ENCODE measurements at places on chromosomes 6 and 20.
A peak's percentile ranks its signal among the peaks of the same experiment; 100 is the strongest.

DNA sequence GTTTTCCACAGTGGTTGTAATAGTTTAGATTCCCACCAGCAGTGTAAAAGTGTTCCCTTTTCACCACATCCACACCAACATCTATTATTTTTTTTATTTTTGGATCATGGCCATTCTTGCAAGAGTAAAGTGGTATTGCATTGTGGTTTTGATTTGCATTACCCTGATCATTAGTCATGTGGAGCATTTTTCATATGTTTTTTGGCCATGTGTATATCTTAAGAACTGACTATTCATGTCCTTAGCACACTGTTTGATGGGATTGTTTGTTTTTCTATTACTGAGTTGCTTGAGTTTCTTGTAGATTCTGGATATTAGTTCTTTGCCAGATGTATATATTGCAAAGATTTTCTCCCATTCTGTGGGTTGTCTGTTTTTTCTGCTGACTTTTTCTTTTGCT lies 820.1 kb downstream of the TENT5A start:
- ATAC-seq = no peak

GRCh38 chr6:146106532-146106931 lies 77.7 kb downstream of the GRM1 start:
- no peak for ATAC-seq

- ATAC-seq = peak; percentile 13
Observed at GRCh38 chr6:41199552-41200246, 1.2 kb downstream of the TREML2 start.

- peak; percentile 35 for ATAC-seq
Observed at GRCh38 chr6:152529369-152529768, 107.8 kb downstream of the SYNE1 start.

DNA sequence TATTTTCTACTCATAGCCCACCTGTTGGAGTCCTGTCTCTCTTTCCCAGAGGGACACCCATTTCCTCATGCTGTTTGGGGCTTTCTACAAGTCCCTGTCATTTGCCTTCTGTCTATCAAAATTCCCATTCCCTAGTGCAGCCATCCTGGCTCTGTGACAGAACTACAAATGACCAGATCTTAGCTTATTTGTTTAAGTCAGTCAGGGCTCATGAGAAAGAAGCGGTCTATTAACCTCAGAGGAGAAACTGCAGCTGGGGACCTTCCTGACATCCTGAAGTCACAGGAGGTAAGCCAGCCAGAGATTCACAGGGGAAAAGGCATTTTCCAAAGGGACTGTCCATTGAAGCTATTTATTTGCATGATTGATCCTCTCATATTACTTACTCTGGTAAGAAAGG lies 1.7 kb upstream of the COL9A1 start:
- ATAC-seq = no peak

DNA sequence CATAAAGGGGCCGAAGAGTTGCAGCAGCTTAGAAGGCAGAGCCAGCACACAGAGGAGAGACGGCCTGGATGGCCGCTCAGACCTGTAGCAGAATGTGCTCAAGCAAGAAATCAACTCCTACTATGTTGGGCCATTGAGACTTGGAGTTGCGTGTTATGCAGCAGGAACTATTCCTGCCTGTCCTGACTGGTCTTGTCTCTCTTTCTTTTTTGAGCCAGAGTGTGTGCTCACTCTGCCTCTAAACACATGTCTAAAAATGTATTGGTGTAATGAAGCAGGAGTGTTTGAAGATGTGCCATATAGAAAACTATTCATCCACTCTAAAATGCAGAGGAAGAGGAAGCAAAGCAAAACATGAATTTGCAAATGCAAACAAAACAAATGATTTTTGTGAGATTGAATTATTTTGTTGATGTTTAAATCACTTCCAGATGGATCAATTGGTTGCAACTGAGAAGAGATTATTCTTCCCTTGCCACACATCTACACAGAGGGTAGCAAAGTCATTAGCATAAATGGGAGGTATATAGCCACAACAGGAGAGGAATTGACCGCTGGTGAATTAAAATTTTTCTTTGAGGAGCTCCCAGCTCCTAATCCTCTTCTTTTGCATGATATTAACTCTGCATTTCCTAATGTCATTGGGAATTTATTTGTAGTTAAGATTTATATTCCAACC lies 20.4 kb upstream of the SYNJ2 start:
- no peak for ATAC-seq

DNA sequence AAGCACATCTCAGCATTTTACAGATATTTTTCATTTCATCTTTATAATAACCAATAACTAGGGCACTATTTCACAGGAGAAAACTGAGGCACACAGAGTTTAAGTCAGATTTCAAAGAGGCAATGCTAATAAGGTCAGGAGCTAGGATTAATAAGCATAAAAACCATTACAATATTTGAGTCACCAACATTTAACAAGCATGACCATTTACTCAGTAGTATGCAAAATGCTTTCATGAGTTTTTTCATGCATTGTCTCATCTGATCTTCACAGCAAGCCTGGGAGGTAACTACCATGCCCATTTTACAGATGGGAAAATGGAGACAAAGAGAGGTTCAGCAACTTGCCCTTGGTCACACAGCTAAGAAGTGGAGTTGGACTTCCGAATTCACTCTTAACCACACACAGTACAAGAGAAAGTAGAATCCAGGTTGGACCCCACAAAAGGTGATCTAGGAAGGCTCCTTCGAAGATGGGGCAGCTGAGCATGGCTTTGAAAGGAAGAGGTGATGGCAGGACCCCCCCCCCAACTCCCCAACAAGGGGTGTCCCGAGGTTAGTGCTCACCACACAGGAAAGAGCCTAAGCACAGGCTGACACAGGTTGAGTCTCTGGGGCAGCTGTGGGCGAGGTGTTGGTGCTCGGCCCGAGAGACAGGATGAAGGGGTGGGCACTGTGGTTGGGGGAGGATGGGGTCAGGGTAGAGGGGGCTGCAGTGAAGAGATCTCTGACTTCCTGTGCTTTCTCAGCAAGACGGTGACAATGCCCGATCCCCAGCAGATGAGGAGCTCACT lies 108.8 kb downstream of the PREX1 start:
- peak; percentile 40 for ATAC-seq

DNA sequence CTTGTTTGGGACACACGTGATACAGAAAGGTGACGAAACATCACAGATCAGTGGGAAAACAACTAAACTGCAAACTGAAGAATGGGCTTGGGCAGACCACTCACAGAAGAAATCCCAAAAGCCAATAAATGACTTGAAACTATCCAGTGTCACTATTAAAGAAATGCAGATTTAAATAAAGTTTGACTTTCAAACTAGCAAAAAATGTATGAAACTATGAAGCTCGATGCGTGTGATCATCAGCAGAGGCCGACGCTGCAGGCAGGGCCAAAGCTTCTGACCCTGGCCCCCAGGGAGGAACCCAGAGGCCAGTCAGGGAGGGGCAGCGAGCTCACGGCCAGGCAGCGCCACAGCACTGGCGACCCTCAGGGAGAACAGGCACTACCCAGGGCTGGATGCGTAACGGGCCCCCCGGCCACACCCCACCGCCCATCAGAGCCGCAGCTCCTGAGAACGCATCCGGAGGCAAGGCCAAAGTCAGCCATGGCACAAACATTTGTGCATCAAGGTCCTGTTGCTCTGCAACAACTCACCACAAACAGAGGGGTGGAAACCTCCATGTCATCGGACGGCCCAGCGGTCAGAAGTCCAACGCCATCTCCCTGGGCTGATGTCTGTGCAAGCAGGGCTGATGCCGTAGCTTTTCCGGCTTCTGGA lies 94.1 kb downstream of the YTHDF1 start:
- no peak for ATAC-seq

GRCh38 chr6:158358450-158359077 lies 46.3 kb downstream of the TULP4 start:
- no peak for ATAC-seq

DNA sequence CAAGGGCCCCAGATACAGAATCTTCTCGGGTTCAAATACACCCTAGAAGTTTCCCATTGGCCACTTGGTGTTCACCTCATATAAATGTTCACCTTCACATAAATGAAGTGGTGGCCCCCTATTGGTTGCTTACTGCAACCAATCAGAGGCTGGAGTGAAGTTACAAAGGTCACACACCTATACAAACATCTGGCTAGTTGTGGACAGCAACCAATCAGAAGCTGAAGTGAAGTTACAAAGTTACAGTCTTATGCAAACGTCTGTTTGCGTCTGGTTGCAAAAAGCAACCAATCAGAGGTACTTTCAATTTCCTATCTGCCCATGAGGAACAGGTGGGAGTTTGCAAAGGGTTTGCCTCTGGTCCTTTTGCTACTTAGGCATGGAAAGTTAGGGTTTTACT lies 206.5 kb upstream of the BMP2 start:
- no peak for ATAC-seq

DNA sequence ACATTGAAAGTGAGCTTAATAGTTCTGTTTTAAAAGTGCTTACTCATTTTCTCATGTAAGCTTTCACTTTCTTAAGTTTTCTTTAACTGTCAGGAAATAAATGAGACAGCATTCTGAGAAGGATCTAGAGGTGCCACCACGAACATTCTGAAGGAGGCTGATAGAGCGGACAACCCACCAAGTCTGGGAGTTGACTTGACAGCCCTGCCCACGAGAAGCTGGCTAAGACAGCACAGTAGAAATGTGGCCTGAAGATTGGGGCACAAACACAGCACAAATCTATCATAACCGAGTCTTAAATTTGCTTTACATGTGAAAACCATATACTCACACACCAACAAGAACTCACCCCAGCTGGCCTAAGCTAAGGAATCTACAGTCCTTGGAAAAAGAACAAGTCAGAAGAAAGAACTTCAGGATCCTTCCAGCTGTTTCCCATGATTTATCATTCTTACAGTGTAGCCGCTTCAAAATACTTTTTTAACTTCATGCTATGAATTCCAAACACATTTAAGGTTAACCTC lies 144.2 kb upstream of the TNFAIP3 start:
- no peak for ATAC-seq

DNA sequence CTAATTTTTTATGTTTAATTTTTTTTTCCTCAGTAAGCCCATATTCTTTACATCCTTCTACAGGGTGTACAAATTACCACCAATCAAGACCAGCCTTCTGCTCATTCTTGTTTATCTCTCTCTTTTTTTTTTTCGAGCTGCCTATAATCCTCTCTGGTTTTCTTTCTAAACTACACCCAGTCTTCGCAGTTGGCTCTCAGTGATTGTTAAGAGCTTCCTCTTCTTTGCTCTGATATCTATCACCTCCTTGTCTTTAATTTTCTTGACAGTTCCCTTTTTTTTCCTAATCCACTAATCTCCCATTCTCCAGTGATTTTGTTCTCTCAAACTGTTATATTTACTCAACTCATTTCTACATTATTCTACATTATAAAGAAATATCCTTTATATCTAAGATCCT lies 38.5 kb upstream of the PTPRK start:
- ATAC-seq = no peak

DNA sequence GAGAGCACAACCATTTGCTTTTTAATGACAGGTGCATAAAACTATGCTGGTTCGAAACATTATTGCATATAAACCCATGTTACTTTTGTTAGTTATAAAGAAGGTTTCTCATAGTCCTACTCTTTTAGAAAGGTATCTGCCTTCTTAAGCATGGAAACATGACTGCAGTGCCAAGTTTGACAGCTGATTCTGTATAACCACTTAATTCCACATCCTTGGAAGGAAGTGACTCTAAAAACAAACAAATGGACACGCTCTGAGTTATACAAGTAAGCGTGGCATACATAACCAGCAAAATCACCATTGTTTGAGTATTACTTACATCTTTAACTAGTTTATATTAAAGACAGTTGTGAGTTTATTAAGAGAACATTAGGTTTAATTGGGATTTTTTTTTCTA lies 125.0 kb upstream of the HDGFL1 start:
- ATAC-seq = no peak

DNA sequence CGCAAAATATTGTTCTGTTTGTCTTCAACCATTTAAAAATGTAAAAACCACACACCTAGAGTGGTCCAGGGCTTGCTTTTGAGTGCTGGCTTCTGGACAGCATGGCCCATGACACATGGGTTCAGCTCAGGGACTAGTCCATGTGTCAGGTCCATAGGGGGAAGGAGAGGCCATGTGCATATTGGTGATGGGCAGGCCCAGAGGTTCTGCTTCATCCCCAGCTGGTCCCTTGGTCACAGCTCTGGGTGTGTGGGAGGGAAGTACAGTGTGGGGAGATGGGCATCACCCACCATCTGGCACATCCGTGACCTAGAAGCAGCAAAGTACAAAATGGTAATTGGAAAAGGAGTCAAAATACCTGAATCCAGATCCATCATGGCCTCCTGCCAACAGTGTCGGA lies 50.7 kb downstream of the STK35 start:
- no peak for ATAC-seq

- no peak for ATAC-seq
Observed at GRCh38 chr6:96899019-96899418, 1.3 kb upstream of the NDUFAF4 start.

- no peak for ATAC-seq
Observed at GRCh38 chr6:5121479-5121878, 36.3 kb downstream of the PPP1R3G start.

DNA sequence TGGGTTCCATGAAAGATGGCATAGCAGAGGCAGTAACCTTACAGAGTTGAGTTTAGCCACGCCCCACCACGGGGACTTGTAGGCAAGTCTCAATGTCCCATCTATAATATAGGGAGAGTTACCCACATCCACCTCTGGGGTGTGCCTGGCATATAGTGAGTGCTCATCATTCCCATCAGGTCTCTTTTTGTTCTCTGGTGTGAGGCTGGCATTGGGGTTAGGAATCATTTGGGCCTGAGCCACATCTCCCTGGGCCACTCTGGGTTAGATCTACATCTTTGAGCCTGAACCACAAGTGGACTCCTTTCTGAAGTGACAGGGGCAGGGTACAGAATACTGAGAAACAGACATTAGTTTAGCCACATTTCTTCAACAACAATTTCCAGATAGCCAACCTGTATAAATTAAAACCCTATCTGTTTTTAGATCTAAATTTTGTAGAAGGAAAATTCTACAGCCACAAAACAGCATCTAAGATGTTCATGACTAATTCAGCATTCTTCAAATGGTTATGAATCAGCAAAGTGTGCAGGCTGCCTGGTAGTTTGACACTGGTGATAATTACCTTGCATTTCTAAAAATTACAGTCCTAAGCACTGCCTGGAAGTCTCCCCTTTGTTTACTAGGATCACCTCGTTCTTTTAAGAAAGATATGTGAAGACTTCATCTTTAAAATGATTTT lies 20.1 kb downstream of the RNF24 start:
- no peak for ATAC-seq

- ATAC-seq = no peak
Observed at GRCh38 chr20:17622851-17623508, 53.1 kb downstream of the DSTN start.

GRCh38 chr6:48067886-48068277 lies 43.1 kb downstream of the PTCHD4 start:
- no peak for ATAC-seq

All from stimulated activated memory B cell treated with anti-CD40 and anti-IgM and Interleukin-4, amounts not matched to agents 10 μg/mL and 1 μg/mL and 100 μg/mL, for 72 hours (primary cell).